ENCODE measurements at places on chromosomes 6 and 20.
A peak's percentile ranks its signal among the peaks of the same experiment; 100 is the strongest.

GRCh38 chr6:7763881-7764280, 38.0 kb downstream of the BMP6 start:
- no peak for DNase-seq

DNA sequence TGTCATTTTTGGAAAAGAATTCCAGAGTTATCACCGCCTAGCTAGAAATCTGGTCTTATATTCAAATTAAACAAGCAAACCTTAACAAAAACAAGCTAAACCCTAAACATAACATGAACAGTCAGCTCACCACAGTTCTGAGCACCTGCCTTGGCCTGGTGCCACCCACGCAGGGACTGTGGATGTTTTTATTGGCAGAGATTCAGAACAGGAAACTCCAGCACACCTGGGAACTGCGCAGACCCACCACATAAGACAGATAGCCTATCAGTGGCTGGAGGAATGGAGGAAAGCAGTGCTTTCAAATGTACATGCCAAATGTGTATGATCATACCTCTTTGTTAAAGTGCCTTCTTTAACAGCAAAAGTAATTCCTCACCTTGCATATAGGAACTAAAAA, 8.9 kb downstream of the SLC16A10 start:
- peak; percentile 2 for DNase-seq

GRCh38 chr6:142880201-142880600, 64.8 kb downstream of the HIVEP2 start:
- no peak for DNase-seq

GRCh38 chr6:128057541-128057940, 156.7 kb upstream of the THEMIS start:
- no peak for DNase-seq

GRCh38 chr6:145420599-145420998, 314.7 kb downstream of the EPM2A start:
- DNase-seq, result no peak
